Liver (tissue), 10 donors: ENCODE measurements at places on chromosomes 5 and 9.

DNA sequence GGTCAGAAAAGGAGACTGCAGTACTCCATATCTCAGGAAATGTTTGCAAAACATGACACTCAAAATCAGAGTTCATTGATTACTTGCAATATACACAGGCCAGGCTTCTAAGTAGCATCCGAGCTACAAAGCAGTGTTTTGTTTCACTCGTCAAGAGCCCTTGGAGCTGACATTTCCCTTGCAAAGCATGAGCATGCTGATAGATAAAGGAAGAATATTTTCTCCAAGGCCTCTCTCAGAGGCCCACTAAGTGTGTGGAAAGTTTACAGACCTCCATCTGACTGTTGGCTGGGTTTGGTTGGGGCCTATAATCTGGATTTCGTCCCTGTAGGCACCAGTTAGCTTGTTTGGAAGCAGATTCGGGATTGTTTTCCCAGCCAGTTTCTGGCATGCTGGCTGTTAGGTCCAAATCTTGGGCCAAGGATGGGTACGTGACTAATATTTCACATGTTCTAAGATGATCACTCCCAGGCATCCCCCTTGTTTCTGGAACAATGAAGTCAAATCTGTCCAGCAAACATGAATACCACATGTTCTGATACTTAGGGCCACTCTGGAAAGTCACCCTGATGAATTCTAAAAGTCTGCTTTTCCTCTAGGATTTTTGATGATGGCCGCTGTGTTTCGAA, 161.3 kb downstream of the RFK start:
- H3K27ac ChIP-seq, result no peak overlapping the region
- H3K4me1 ChIP-seq, result no peaks in the 10 kb centered on the region
- H3K27me3 ChIP-seq, result no peaks in the 10 kb centered on the region
- DNase-seq, result no peak

GRCh38 chr5:81782811-81783210, 31.9 kb upstream of the SSBP2 start:
- H3K4me3 ChIP-seq, result no peak overlapping the region
- H3K4me1 ChIP-seq, result no peaks in the 10 kb centered on the region
- DNase-seq, result no peak
- no peaks in the 10 kb centered on the region for H3K36me3 ChIP-seq
- H3K27me3 ChIP-seq, result no peaks in the 10 kb centered on the region

- peak within 1 kb of the TSS; percentile 64 for H3K4me3 ChIP-seq
- no peaks in the 10 kb centered on the region for H3K36me3 ChIP-seq
- no peaks in the 10 kb centered on the region for H3K27me3 ChIP-seq
- DNase-seq, result peak; percentile 95
These were observed at the start of gene TDRD7 for GRCh38 chr9:97411789-97412625. TSS of gene TDRD7 (plus strand) at chr9:97412096. CDS start at chr9:97428466, 16,370 bp downstream.

DNA sequence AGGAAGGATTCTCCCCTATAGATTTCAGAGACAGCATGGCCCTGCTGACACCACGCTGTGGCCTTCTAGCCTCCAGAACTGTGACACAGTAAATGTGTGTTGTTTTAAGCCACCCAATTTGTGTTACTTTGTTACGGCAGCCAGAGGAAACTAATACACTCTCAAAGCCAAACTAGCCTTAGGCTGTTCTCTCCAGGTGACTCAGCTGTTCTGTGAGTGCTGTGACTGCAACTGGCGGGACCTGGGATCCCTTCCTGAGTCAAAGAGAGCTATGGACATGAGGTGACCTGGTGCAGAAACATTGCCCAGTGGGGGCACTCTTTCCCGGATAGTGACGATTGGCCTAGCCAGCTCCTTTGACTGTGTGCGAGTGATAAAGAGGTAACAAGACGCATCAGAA, 14.0 kb upstream of the MLANA start:
- H3K27ac ChIP-seq, result no peak overlapping the region
- H3K4me3 ChIP-seq, result no peak overlapping the region
- H3K4me1 ChIP-seq, result no peaks in the 10 kb centered on the region
- peaks cover 2% of the 10 kb centered on the region for H3K36me3 ChIP-seq
- no peaks in the 10 kb centered on the region for H3K27me3 ChIP-seq

GRCh38 chr5:55319491-55319890, 11.7 kb downstream of the MTREX start:
- peaks cover 14% of the 10 kb centered on the region for H3K4me1 ChIP-seq
- H3K4me3 ChIP-seq, result no peak overlapping the region
- no peaks in the 10 kb centered on the region for H3K36me3 ChIP-seq
- no peaks in the 10 kb centered on the region for H3K27me3 ChIP-seq
- no peak for DNase-seq

DNA sequence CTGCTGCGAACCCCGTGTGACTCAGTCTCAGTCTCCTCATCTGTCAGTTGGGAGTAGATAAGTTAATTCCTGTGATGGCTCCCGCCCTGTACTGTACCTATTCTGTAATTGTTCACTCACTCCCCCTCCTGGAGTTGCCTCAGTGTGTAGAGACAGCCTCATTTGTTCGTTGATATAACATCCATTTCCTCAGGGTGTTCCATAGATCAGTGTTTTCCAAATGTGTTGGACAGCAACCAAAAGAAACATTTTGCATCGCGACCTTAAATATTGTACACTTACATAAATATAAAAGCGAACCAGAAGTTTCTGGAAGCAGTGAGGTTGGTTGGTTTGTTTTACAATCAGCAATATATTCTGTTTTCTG, 698 bp downstream of the NFX1 start:
- DNase-seq, result no peak
- peak overlapping the region; percentile 99 for H3K27ac ChIP-seq

- H3K4me3 ChIP-seq, result no peak overlapping the region
- no peaks in the 10 kb centered on the region for H3K4me1 ChIP-seq
- no peaks in the 10 kb centered on the region for H3K36me3 ChIP-seq
These were observed 59.7 kb downstream of the HMHB1 start for GRCh38 chr5:143871672-143872071.

GRCh38 chr9:26326563-26326962, 566.0 kb downstream of the CAAP1 start:
- H3K36me3 ChIP-seq, result no peaks in the 10 kb centered on the region
- H3K27me3 ChIP-seq, result no peaks in the 10 kb centered on the region
- no peak overlapping the region for H3K27ac ChIP-seq
- H3K4me3 ChIP-seq, result no peak overlapping the region
- H3K4me1 ChIP-seq, result no peaks in the 10 kb centered on the region

GRCh38 chr9:98738741-98739140, 30.0 kb upstream of the GABBR2 start:
- no peaks in the 10 kb centered on the region for H3K4me1 ChIP-seq
- H3K4me3 ChIP-seq, result no peak overlapping the region
- DNase-seq, result no peak
- H3K36me3 ChIP-seq, result peaks cover 6% of the 10 kb centered on the region
- H3K27ac ChIP-seq, result no peak overlapping the region
- H3K27me3 ChIP-seq, result no peaks in the 10 kb centered on the region

GRCh38 chr9:34413231-34413852, 36.6 kb upstream of the MYORG start:
- DNase-seq, result peak; percentile 61
- no peaks in the 10 kb centered on the region for H3K27me3 ChIP-seq
- no peak overlapping the region for H3K4me3 ChIP-seq
- no peak overlapping the region for H3K27ac ChIP-seq

DNA sequence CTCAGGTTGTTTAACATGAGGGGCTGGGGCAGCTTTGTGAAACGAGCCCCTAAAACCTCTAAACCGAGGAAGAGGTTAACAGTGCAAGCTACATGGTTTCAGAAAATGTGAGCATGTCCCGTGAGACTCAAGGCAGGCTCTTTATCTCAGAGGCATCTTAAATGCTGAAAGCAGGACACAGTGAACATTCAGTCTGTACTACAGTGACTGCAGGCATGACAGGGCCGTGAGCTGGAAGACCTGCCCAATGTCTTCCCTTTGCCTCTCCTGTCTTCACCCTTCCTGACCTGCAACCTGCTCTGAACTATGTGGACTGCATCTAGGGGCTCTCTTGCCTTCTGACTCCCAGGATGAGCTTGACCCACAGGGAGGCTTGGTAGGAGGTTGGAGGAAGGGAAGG, 58.3 kb downstream of the PRLR start:
- no peaks in the 10 kb centered on the region for H3K36me3 ChIP-seq
- H3K4me1 ChIP-seq, result no peaks in the 10 kb centered on the region
- no peak overlapping the region for H3K4me3 ChIP-seq

DNA sequence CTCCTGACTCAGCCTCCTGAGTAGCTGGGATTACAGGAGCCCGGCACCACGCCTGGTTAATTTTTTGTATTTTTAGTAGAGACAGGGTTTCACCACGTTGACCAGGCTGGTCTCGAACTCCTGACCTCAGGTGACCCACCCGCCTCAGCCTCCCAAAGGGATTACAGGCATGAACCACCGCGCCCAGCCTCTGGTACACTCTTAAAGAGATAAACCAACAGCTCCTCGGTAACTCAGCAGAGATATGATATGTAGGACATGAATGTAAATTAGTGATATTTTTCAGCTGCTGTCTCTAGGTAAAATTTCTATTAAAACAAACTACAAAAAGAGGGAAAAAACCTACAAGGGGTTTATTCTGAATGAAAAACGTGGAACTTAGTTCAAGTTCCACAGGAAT, 42.8 kb upstream of the HK3 start:
- no peak for DNase-seq
- no peak overlapping the region for H3K27ac ChIP-seq
- H3K27me3 ChIP-seq, result no peaks in the 10 kb centered on the region

DNA sequence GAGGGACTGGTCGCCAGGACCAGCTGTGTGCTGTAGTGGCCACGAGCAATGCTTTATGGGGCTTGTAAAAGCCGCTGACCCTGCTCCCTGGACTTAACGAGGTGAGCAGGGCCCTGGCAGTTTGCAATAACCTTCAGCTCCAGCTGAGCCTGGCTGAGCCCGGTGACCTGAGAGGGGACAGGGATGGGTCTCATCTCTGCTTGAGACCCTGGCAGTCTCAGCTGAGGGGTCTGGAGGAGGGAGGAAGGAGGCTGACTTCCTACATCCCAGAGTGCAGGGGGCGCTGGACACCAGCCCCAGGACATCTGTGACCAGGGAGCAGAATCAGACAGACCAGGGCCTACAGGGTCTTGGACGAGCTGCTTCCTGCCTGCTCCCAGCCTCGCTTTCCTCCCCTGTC, 277.5 kb upstream of the MVB12B start:
- no peak for DNase-seq
- no peaks in the 10 kb centered on the region for H3K36me3 ChIP-seq
- H3K27me3 ChIP-seq, result no peaks in the 10 kb centered on the region

DNA sequence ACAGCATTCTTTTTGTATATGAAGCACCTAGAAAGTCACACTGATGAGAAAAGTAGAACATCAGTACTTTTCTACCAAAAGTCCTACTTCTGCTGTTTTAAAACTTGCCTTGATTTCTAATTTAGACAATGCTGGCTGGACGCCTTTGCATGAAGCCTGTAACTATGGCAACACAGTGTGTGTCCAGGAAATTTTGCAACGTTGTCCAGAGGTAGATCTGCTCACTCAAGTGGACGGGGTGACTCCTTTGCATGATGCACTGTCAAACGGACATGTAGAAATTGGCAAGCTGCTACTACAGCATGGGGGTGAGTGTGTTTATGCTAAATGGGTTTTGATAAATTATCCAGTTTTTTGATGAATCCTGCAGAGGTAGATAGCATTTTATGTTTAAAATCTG, 73.5 kb downstream of the SLF1 start:
- H3K27ac ChIP-seq, result no peak overlapping the region
- H3K4me1 ChIP-seq, result no peaks in the 10 kb centered on the region
- no peak overlapping the region for H3K4me3 ChIP-seq
- H3K27me3 ChIP-seq, result no peaks in the 10 kb centered on the region
- peaks cover 8% of the 10 kb centered on the region for H3K36me3 ChIP-seq
- no peak for DNase-seq

GRCh38 chr9:91074866-91075265, 273.2 kb downstream of the SYK start:
- H3K36me3 ChIP-seq, result no peaks in the 10 kb centered on the region
- no peak overlapping the region for H3K27ac ChIP-seq
- no peak for DNase-seq
- peaks cover 4% of the 10 kb centered on the region for H3K4me1 ChIP-seq

- no peaks in the 10 kb centered on the region for H3K27me3 ChIP-seq
- no peaks in the 10 kb centered on the region for H3K36me3 ChIP-seq
- H3K4me1 ChIP-seq, result no peaks in the 10 kb centered on the region
- DNase-seq, result peak; percentile 81
- no peak overlapping the region for H3K4me3 ChIP-seq
These were observed 66.5 kb upstream of the HSPA9 start for GRCh38 chr5:138641547-138642298.

DNA sequence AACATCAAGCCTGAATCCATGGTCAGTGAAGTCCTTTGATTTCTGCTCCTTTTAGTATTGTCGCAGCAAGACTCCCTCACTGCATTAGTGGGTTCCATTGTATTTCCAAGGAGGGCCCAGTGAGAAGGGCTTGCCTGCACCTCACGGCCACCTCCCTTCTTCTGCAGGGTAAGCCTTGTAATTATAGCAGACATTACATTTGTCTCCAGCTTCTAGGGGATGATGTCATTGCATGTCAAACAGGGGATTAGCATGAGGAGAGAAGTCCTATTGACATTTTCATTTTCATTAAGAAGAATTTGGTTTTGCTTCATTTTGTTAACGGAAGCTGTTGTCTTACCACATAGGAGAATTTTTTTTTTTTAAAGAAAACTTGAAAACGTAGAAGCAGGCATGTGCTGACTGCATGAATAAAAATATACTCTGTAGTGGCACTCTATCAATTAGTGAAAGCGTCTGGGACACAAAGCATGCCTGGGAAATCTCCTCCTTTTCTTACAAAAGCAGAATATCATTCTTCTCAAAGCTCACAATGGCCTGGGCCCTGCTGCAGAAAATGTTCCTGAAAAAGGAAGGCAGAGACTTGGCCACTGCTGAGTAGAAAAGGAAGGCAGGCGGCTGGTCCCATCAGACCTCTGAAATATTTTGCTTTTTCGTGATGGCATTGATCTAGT, 27.1 kb downstream of the MAP1B start:
- H3K27me3 ChIP-seq, result no peaks in the 10 kb centered on the region
- no peak for DNase-seq
- H3K4me1 ChIP-seq, result no peaks in the 10 kb centered on the region

GRCh38 chr5:153523211-153523610, 32.7 kb downstream of the GRIA1 start:
- H3K27ac ChIP-seq, result no peak overlapping the region
- no peaks in the 10 kb centered on the region for H3K36me3 ChIP-seq
- no peak overlapping the region for H3K4me3 ChIP-seq
- H3K27me3 ChIP-seq, result no peaks in the 10 kb centered on the region
- no peaks in the 10 kb centered on the region for H3K4me1 ChIP-seq
- no peak for DNase-seq

DNA sequence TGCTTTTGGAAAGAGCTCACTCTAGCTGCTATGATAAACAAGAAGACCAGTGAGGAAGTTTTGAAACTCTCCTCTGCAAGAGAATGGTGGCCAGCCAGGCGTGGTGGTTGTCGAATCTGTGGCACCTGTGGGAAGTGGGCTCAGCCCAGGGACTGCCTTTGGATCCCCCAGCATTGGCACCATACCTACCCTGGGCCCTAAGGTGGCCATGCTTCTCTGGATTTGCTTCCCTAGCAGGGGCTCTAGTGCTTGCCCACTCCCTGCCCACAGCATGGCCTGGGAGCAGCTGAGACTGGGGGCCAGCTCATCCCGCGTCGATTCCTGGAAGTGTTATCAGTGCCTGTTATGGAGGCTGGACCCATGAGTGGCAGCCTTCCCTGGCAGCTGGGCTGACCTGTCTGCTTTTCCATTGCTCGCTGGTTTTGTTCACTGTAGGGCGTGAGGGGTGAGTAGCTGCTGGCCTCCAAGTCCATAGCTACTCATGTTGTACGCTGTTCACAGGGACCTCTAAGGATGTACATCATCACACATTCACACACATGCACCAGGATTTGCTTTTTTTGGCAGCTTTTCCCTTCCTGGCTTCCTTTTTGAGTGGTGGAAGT, 2.3 kb downstream of the SLC22A4 start:
- no peaks in the 10 kb centered on the region for H3K27me3 ChIP-seq
- H3K4me3 ChIP-seq, result no peak overlapping the region
- H3K4me1 ChIP-seq, result peaks cover 23% of the 10 kb centered on the region
- no peak overlapping the region for H3K27ac ChIP-seq
- peak; percentile 41 for DNase-seq

- no peak for DNase-seq
- no peaks in the 10 kb centered on the region for H3K4me1 ChIP-seq
- no peak overlapping the region for H3K27ac ChIP-seq
These were observed 198.7 kb downstream of the C9orf50 start for GRCh38 chr9:129422032-129422842.
